ENCODE measurements at places on chromosomes 16 and 17. TPM values are rescaled to one million over a fixed set of nuclear protein-coding genes. Genes with fewer than 3 reads are reported as not detected.

The KRTAP17-1 gene
- not detected for total RNA-seq

The LPCAT2 gene
- 0.30 TPM for total RNA-seq

The TEX2 gene
- total RNA-seq: 14.3 TPM

The AGRP gene
- total RNA-seq: not detected

The TLCD3A gene
- total RNA-seq: 5.6 TPM

The IRX3 gene
- total RNA-seq: not detected

The KCNJ12 gene
- not detected for total RNA-seq

The CCL1 gene
- total RNA-seq: 0.87 TPM

The FSCN2 gene
- total RNA-seq: 0.22 TPM

The SP2 gene
- total RNA-seq: 27.6 TPM

The HS3ST3B1 gene
- 11.5 TPM for total RNA-seq

The SF3B3 gene
- 369 TPM for total RNA-seq

The AURKB gene
- 224 TPM for total RNA-seq

The ZNF768 gene
- total RNA-seq: 2.6 TPM

The CD300LB gene
- total RNA-seq: not detected

The NBR1 gene
- 53.9 TPM for total RNA-seq

The FBXW10 gene
- total RNA-seq: not detected

The KRT222 gene
- total RNA-seq: not detected

The TOM1L1 gene
- total RNA-seq: 0.22 TPM

The TSR3 gene
- total RNA-seq: 43.7 TPM

The SHISA9 gene
- total RNA-seq: 0.04 TPM

The SLC35G6 gene
- total RNA-seq: not detected

The MYH11 gene
- total RNA-seq: 0.04 TPM

The NDRG4 gene
- 0.97 TPM for total RNA-seq

The KRTAP1-5 gene
- total RNA-seq: not detected

The KRTAP3-1 gene
- not detected for total RNA-seq

The TBC1D3C gene
- not detected for total RNA-seq

The PYDC1 gene
- not detected for total RNA-seq

The KRTAP4-4 gene
- total RNA-seq: not detected

The ACAP1 gene
- total RNA-seq: 775 TPM

The ANKFN1 gene
- total RNA-seq: not detected

The HAP1 gene
- total RNA-seq: 0.25 TPM

The NAGS gene
- 0.75 TPM for total RNA-seq

The HOXB5 gene
- total RNA-seq: not detected

The SLC13A2 gene
- not detected for total RNA-seq

The OR1A1 gene
- total RNA-seq: not detected

The RASD1 gene
- total RNA-seq: 0.42 TPM

The IGFBP4 gene
- 67.9 TPM for total RNA-seq

The TOX3 gene
- not detected for total RNA-seq

The LDAF1 gene
- 11.2 TPM for total RNA-seq

The MYH4 gene
- not detected for total RNA-seq

The KRT32 gene
- total RNA-seq: not detected

The FOXL1 gene
- not detected for total RNA-seq

The ALG1 gene
- total RNA-seq: 24.5 TPM

The EFCAB13 gene
- total RNA-seq: 3.5 TPM

The TM4SF5 gene
- total RNA-seq: not detected

The KRTAP2-3 gene
- not detected for total RNA-seq

The NPIPA7 gene
- total RNA-seq: 14.0 TPM

The HOXB8 gene
- total RNA-seq: not detected

The CAPNS2 gene
- total RNA-seq: not detected

The NOMO2 gene
- 122 TPM for total RNA-seq

The KCNJ2 gene
- total RNA-seq: not detected
